OCI-LY7 (cell line): ENCODE measurements at places on chromosomes 7 and 10.

DNA sequence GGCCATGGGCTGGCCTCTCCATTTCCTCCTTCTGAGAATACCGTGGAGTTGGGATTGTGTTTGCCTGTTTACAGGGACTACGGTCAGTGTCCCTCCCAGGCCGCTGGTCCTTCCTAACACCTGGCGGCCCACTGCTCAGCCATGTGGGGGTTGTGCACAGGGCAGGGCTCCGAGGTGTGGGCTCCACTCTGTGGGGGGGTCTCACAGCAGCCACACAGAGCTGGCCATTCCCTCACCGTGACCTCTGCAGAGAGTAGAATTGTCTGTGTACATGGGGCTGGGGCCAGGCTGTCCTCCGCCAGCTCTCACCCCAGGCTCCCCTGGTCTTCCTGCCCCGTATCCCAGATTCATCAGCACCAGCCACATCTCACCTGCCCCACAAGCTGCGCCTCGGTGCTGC, 60.1 kb downstream of the PTPRN2 start:
- no peak for DNase-seq

- no peak for DNase-seq
Observed at GRCh38 chr10:78082636-78083035, 49.0 kb downstream of the RPS24 start.

- no peak for DNase-seq
Observed at GRCh38 chr10:17562614-17563013, 54.6 kb downstream of the HACD1 start.

DNA sequence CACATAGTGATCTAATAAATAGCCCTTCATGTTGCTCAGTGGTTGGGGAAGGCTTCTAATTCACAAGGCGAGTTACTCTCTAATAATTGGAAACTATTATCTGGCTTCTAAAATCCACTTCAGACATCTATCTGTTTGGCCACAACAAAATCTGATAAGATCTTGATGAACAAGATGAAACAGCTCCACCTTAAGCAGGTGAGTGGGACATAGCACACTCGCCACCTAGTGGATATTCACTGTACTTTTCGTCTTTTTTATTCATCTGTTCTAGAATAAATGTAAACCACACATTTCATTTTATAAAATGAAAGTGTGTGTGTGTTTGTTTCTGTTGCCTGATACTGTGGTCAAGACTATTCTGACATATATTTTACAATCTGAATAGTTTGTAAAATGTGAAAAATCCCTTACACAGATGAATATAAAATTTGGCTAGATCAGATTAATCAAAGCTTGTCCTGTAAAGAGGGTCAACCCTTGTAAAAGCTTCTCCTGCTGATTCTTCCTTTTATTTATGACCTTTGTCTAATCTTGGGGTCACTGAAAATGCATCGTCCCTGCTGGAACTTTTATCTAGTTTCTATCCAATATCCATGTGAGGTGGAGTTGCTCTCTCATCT, 26.5 kb upstream of the CNTNAP2 start:
- peak; percentile 83 for DNase-seq

GRCh38 chr7:111927353-111928019, 278.7 kb downstream of the DOCK4 start:
- DNase-seq: no peak

DNA sequence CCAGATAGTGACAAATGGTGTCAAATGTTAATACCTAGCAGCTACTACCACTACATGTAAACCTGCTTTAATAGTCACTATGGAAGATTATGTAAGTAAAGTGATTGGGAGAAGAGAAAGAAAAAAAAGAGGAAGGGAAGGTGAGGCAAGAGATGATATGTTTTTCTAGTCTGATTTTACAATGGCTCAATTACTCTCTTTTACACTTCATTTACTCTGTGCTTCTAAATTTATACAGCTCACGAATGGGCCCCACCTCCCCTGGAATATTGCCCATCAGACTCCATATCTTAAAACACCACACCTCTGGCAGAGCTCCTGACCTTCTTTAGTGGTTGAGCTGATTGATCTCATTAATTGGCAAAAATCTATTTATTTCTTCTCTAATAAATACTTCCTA, 28.0 kb upstream of the IKZF1 start:
- DNase-seq: no peak

DNA sequence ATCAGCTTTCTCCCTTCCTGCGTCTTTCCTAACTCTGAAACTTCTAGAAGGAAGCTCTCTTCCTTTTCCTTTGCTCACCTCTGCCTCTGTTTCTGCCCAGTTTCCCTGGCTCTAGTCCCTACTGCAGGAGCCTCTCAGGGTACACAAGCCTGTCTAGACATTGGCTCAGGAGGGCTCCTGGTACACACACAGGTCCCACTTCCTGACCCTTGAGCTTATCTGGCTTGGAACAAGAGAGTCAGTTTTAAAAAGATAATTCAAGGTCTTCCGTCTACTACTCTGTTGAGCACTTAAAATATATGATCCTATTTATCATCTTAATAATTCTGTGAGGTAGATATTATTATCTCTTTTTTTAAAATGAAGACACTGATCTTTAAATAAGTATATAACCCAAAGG, 140.7 kb downstream of the RTKN2 start:
- DNase-seq: no peak

DNA sequence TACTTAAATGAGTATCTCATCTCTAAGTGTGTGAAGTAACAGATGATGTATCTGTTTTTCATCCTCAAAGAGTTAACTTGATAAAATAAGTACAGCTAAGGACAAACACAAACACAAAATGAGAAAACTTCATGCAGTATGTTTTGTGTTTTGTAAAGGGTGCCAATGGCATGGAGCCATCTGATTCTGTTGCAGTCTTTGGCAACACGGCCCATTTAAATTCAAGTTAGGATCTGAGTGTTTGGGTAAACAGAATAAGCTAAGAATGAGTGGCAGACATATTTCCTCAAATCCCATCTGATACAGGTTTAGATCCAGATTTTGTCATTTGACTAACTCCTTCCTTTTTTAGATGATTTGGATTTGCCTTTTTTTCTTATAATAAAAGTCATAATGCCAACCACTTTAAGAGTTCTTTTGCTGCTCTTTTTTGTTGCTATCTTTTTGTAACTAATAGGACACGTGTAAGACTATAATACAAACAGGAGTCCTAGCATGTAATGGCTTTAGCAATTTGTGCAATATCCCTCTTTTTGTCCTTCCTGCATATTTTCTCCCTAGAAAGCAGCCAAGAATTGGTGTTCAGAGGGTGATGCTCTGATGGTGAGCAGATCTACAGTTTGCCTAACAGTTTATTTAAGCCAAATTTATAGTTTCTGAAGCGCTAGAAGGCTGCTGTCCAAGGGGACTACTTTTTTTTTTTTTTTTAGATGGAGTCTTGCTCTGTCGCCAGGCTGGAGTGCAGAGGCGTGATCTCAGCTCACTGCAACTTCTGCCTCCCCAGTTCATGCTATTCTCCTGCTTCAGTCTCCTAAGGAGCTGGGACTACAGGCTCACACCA, 18.9 kb upstream of the ACTA2 start:
- DNase-seq: no peak

- no peak for DNase-seq
Observed at GRCh38 chr7:69942573-69942972, 344.3 kb downstream of the AUTS2 start.

DNA sequence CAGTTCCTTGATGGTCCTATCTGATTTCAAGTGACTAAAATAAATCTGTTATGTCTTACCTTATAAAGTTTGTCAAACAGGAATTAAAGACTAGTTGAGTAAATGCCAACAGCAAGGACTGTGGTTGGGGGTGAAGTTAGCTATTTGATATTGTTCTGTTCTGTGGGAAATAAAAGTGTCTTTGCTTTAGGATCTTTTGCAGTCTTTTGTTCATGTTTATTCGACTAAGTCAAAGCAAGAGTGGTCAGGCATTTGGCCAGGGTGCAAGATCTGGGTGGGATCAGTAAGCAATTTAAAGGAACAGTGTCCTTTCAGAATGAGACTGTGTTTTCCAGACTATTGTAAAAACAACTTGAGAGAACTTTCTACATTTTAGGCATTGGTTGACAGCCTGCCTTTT, at the start of gene COL28A1:
Gene COL28A1 (minus strand): TSS at position 183 of the 400 bp plus-strand sequence. CDS start 2,998 bp downstream, outside the sequence.
- no peak for DNase-seq

DNA sequence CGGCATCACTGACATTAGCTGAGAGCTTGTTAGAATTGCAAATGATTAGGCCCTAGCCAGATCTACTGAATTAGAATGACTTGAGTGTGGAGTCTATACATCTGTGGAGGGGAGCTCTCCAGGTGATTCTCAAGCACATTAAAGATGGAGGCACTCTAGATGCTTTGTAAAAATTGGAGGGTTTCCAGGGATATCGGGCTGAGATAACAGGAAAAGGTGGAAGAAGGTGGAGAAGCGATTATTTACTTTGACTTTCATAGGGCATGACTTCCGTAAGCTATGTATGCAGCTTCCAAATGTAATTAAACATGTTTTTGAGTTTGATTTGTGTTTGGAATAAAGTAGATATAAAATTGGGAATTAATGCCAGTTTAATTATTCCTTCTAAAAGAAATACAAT, 235.0 kb upstream of the PTN start:
- DNase-seq: no peak

DNA sequence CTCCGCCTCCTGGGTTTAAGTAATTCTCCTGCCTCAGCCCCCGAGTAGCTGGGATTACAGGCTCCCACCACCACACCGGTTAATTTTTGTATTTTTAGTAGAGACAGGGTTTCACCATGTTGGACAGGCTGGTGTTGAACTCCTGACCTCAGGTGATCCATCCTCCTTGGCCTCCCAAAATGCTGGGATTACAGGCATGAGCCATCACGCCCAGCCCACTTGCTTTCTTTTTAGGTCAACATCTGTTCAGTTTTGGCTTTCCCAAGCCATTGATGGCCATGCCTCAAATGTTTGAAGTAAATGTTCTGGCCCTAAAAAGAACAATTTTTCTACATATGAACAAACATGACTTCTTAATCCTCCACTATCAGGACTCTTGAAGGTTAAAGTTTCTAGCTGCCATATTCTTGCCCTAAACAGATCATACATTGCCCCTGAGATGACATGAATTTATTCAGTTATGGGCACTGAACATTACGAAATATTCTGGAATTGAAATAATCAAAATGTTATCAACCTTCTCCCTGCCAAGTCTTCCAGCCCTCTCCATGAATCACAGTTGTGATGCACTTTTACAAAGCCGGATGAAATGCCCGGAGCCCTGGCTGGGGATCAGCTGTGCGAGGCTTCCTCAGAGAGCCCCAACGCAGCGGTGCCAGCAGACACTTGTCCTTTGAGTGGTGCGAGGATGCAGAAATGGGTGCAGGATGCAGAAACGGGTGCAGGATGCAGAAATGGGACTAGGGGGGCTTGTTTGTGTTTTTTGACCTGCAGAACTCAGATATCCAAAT, 2.9 kb downstream of the MRLN start:
- no peak for DNase-seq

DNA sequence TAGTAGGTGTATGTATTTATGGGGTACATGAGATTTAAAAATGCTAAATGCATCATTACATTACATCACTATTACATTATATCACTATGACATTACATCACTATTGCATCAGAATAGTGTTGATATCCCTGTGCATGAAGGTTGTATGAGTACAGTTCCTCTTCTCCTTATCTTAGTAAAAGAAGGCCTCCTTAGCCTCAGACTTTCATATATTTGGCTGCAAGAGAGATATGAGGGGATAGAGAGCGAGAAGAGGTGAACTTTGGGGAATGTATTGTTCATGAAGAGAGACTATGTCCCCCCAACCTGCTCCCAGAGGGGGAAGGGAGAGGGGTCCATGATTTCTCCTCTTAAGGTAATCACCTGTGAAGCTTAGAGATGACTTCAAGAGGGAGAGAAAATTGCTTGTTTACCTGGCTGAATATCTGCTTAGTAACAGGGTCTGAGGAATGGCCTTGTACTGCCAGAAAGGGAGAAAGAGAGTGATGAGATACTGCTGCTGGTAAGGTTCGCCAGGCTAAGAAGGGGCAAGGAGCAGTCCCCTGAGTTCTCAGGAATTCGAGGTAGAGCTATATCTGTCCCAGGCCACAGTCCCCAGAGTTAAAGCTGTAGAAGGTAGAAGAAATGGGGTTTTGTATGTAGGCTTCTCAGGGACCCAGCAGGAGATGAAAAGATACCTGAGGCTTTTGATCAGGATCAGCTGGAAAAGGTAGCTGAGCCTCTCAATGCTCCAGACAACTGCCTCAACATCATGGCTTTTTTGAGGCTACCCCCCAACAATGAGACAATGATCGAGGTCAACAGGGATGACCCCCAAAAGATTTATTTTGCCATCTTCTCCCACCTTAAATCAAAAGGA, 168.4 kb upstream of the WNT16 start:
- DNase-seq: peak; percentile 14

- DNase-seq: no peak
Observed at GRCh38 chr7:6167004-6167551, 105.3 kb downstream of the CYTH3 start.
